A549 treated with ZK216348 at 1 μM for 4 hours (cell line): ENCODE measurements at places on chromosomes 6 and 20. TPM values are rescaled to one million over a fixed set of nuclear protein-coding genes. Genes with fewer than 3 reads are reported as not detected.

Gene LINC00237
- not detected in 5 replicates for total RNA-seq

Gene SMPDL3A
- total RNA-seq, result 2.1 to 4.3 TPM (median 3.3 TPM) in 5 replicates

Gene VGLL2
- total RNA-seq, result not detected in 5 replicates

Gene CFB
- 1.6 to 3.2 TPM (median 2.0 TPM) in 5 replicates for total RNA-seq

Gene NKAIN2
- not detected in 5 replicates for total RNA-seq

Gene NKAIN4
- total RNA-seq, result 4.6 to 8.9 TPM (median 5.2 TPM) in 5 replicates

Gene ZNF334
- total RNA-seq, result not detected in 5 replicates

Gene SLC22A1
- total RNA-seq, result 1.7 to 3.4 TPM (median 2.2 TPM) in 5 replicates

Gene KHDC1L
- 0.32 to 0.36 TPM in 2 of 5 replicates, not detected in the others for total RNA-seq

Gene ALDH8A1
- 0.13 to 0.33 TPM (median 0.27 TPM) in 5 replicates for total RNA-seq

Gene CRISP2
- not detected in 5 replicates for total RNA-seq

Gene TFAP2B
- total RNA-seq, result not detected in 5 replicates

Gene TGM3
- total RNA-seq, result 0.07 to 0.22 TPM (median 0.08 TPM) in 3 of 5 replicates, not detected in the others

Gene APCDD1L
- 0.07 to 0.12 TPM (median 0.09 TPM) in 4 of 5 replicates, not detected in the other for total RNA-seq

Gene BMP6
- 12.7 to 21.8 TPM (median 19.4 TPM) in 5 replicates for total RNA-seq

Gene RSPH9
- 0.13 to 0.31 TPM (median 0.24 TPM) in 5 replicates for total RNA-seq

Gene SLPI
- total RNA-seq, result 8.3 to 13.8 TPM (median 9.4 TPM) in 5 replicates

Gene LY6G6F
- not detected in 5 replicates for total RNA-seq

Gene TP53TG5
- not detected in 5 replicates for total RNA-seq

Gene PPP1R3G
- total RNA-seq, result 1.2 to 2.2 TPM (median 1.6 TPM) in 5 replicates

Gene KIAA0408
- total RNA-seq, result 5.6 to 8.2 TPM (median 5.8 TPM) in 5 replicates
